ENCODE measurements at places on chromosomes 2 and 18. TPM values are rescaled to one million over a fixed set of nuclear protein-coding genes. Genes with fewer than 3 reads are reported as not detected.

The TXNDC2 gene
- 0.05 TPM for total RNA-seq

- DNase-seq: no peak
Measured at GRCh38 chr18:31245820-31246219, 72.1 kb upstream of the DSG1 start.

DNA sequence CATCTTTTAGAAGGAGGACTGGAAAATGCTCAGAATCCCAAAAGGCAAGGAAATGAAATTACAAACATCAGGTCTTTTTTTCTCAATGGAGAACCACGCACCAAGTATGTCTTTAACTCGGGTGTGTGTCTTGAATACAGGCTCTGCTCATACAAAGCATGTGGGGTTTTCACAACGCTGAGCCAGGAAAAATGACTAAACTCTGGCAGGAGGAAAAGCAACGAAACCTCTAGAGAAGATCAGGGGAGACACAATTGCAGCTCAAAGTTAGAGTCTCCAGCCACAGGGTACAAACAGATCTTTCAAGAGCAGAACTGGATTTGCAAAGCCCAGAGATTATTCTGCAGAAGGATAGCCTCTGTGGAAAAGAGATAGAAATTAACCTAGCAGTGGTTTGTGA lies 42.8 kb upstream of the TPO start:
- no peak for DNase-seq

- DNase-seq: peak; percentile 46
Measured at GRCh38 chr2:101617188-101617587, 80.3 kb upstream of the MAP4K4 start.
